NCI-H446 (cell line): ENCODE measurements at places on chromosomes 1 and 21.

- DNase-seq, result no peak
These were observed 28.8 kb upstream of the CCSAP start for GRCh38 chr1:229371624-229372023.

GRCh38 chr1:125066385-125066784 lies 3881.6 kb downstream of the SRGAP2C start:
- no peak for DNase-seq

GRCh38 chr21:16113052-16113715 lies 383.4 kb downstream of the USP25 start:
- no peak for DNase-seq

- no peak for DNase-seq
These were observed 195.9 kb upstream of the POU3F1 start for GRCh38 chr1:38242506-38242905.

DNA sequence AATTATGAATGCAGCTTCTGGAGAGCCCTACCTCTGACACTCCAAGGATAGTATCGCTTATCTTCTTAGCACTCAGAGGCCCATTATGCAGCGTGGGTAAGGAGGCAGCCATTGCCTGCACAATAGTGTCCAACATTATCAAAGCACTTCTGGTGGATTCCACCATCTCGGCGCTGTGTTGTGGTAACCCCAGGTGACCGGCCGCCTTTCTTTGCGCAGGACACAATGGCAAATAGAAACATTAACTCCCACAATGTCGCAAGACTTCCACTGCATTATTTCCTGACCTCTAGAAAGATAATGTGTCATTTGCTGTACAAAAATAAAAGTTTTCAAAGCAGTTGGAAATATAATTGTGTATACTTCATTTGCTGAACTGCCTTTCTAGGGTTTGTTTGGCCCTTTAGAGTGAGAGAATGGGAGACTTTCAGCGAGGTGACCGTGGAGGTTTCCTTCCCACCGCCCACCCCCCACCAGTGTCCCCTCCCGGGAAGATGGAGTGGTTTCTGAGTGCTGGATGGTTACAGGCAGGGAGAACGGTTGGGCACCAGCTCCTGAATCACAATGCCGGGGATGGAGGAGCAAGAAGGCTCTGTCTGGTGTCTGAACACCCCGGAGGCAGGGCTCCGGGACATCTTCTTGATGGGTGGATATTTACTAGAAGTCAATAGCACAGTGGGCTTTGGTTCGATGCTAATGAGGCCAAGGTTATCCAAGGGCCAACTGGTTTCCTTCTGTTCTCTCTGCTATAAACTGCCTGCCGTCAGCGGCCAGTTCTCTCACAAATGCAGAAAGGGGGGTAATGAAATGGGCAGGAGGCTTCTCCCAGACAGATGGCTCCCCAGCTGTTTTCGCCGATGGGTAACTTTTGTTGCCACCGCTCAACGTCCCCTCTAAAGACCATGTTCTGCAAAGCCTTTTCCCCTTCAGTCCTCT lies 215.4 kb upstream of the PROX1 start:
- no peak for DNase-seq

GRCh38 chr21:46397211-46397905 lies 61.3 kb upstream of the DIP2A start:
- DNase-seq, result no peak

GRCh38 chr1:33429332-33429731 lies 1.6 kb downstream of the PHC2 start:
- no peak for DNase-seq

GRCh38 chr1:202176949-202177927 lies 16.4 kb upstream of the LGR6 start:
- DNase-seq, result no peak

GRCh38 chr21:35565204-35565611 lies 495.1 kb downstream of the SETD4 start:
- DNase-seq, result no peak

GRCh38 chr1:153545067-153546055 lies at the start of gene S100A4:
Gene S100A4 (minus strand): TSS chr1:153545806. CDS start chr1:153544794, 1,012 bp downstream.
- peak; percentile 98 for DNase-seq

DNA sequence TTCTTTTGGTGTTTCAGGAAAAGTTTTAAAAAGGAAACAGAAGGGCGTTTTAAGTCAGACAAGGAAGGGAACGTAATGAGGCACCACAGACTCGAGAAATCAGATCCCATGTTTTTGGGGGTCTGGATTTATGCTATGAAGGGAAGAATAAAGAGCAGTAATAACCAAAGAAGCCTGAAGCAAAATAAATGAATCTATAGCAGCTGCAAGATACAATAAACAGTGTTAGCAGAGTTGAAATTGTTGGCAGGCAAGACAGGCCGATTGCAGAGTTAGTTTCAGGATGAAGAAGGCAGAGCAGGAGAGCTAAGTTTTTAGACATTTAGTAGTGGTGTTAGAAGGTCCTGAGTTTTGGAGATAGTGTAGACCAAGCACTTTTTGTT lies 425 bp downstream of the DDR2 start:
- peak; percentile 50 for DNase-seq

DNA sequence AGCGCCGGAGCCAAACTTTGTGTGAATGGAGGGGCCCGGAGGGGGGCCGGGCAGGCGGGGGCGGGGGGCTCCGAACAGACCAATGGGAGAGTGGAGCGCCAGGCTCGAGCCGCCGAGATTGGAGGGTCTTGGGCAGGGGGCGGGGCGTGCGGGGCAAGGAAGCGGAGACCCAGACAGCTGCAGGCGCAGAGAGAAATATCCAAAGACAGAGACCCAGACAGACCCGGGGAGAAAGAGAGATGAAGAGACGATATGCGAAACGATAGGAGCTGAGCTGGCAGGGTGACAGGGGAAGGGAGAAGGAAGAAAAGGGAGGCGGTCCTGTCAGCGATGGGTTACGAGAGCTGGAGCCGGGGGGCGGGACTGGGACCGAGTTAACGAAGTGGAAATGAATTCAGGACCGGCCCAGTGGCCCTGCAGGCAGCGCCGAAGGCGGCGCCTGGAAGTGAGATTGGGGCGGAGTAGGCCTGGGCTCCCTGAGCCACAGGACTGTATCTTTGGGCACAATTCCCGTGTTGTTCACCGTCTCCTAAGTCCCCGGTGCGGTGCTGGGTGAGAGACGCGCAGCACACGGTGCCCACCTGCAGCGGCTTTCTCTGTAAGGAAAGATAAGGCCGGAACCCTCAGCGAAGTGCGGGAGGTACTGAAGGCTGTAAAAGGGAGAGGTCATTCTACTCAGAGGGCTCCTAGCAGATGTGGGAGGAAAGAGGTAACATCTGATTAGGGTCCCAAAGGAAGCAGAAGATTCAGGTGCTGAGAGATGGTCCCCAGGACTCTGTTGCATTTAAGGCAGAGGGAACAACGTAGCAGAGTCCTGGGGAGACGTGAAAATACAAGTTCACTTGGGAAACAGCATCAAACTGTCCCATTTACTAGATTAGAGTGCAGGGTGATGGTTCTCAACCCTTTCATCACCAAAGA lies 543 bp upstream of the KCNJ10 start:
- peak; percentile 67 for DNase-seq

DNA sequence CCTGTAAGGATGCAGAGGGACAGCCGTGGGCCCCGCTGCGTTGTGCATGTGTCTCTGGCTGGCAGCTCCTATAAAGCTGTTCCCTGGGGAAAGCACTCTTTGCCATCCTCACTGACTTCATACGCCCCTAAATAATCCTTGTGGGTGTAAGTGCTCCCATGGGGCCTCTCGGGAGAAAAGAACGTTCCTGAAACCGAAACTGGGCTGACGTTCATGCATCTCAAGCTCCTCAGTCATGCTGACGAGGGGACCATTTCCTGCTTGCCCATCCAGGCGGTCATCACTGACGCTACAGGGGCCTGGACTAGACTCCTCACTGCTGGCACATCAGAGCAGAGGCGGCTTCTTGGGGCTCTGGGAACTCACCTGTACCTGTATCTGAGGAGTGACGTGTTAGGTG lies 73.1 kb upstream of the USP24 start:
- DNase-seq, result no peak

DNA sequence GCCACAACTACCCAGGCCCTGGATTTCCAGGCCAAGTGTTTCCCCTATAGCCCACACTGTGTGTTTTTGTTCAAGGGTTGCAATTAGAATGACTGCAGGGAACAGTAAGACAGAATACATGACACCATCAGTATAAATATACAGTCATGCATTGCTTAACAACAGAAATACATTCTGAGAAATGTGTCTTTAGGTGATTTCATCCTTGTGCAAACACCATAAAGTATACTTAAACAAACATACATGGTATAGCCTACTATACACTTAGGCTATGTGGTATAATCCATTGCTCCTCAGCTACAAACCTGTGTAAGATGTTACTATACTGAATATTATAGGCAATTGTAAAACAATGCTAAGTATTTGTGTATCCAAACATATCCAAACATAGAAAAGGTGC lies 7.5 kb upstream of the SLC44A5 start:
- DNase-seq, result no peak

- DNase-seq, result no peak
These were observed 38.3 kb downstream of the STUM start for GRCh38 chr1:226586650-226587422.

DNA sequence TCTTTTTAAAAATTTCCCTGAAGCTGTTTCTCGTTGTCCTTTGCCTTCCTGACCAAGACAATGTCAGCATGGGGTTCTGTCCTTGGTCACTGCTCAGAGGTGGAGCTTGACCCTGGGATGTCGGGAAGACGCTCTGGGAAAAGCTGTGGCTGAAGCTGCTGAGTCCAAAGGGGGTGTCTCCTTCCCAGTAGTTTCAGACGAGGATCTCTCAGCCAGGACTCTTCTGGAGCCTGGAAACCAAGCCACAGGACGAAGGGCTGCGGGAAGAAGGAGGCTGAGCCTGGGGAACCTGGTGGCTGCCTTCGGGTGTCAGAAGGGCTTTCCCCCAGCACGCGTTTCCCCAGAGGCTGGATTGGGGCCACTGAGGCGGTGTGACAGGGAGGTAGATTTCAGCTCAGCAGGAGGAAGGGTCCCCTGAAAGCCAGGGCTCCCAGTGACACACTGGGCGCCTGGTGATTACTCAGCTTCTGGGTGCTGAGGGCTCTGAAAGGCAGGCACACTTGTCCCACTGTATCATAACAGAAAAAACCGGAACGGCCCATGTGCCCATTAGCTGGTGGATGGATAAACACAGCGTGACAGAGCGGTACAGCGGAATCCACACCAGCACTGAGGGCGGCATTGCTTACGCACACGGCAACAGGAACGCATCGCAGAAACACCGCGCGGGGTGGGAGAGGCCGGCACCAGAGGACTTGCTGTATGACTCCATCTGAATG lies 5.0 kb upstream of the KRTAP12-1 start:
- DNase-seq, result no peak
